Right atrium auricular region (tissue), 2 donors: ENCODE measurements at places on chromosomes 11 and 22. TPM values are rescaled to one million over a fixed set of nuclear protein-coding genes. Genes with fewer than 3 reads are reported as not detected.

GRCh38 chr11:105589346-105589745 lies 20.5 kb upstream of the GRIA4 start:
- DNase-seq: no peak
- H3K4me1 ChIP-seq: no peaks in the 10 kb centered on the region
- no peaks in the 10 kb centered on the region for H3K27me3 ChIP-seq
- no peak overlapping the region for H3K27ac ChIP-seq
- H3K36me3 ChIP-seq: no peaks in the 10 kb centered on the region

DNA sequence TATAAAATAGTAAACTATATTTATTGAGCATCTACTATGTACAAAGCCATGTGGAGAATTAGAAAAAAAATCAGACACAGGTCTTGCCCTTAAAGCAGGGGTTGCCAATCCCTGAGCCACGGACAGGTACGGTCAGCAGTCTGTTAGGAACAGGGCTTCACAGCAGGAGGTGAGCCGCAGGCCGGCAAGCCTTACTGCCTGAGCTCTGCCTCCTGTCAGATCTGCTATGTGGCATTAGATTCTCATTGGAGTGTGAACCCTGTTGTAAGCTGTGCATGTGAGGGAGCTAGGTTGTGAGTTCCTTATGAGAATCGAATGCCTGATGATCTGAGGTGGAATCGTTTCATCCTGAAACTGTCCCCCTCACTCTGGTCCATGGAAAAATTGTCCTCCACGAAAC lies 2.1 kb upstream of the RAG2 start:
- no peaks in the 10 kb centered on the region for H3K27me3 ChIP-seq
- peaks cover 7% of the 10 kb centered on the region for H3K4me1 ChIP-seq
- no peak overlapping the region for H3K4me3 ChIP-seq
- no peaks in the 10 kb centered on the region for H3K36me3 ChIP-seq

DNA sequence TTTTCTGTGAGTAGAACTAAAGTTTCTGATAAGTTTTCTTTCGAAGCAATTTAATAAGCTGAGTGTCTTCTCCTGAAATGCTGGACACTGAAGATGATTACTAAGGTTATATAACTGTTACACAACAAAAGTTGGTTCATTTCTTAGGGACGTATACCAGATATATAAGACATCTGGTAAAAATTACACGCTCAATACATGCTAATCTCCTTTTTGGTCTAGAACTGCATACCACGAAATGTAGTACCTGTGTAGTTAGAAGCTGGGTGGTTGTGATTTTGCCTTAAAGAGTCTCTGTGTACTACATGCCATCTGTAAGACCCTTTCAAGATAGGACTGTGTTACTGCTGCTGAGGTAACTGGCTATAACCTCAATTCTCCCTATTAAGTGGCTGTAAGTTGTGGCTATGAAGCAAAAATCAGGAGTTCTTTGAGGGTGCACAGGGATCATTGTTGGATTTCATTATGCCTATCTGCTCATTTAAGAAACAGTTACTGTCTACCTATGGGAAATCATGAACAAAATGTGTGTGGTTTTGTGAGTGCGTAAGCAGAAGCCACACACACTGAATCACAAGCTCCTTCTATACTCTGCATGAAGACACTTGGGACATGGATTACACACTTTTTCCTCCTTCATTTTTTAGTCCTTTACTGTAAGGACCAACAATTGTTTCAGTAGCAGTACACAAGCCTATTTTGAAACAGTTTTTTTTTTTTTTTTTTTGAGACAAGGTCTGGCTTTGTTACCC lies 195.9 kb downstream of the SWAP70 start:
- H3K4me3 ChIP-seq: no peak overlapping the region
- no peak overlapping the region for H3K27ac ChIP-seq
- no peaks in the 10 kb centered on the region for H3K4me1 ChIP-seq

- no peak for DNase-seq
- no peaks in the 10 kb centered on the region for H3K4me1 ChIP-seq
- no peak overlapping the region for H3K27ac ChIP-seq
- no peaks in the 10 kb centered on the region for H3K27me3 ChIP-seq
Measured at GRCh38 chr11:74132833-74133232, 38.0 kb downstream of the C2CD3 start.

GRCh38 chr11:106568632-106569031 lies 449.6 kb downstream of the GUCY1A2 start:
- no peaks in the 10 kb centered on the region for H3K4me1 ChIP-seq
- H3K27ac ChIP-seq: no peak overlapping the region
- no peak for DNase-seq
- no peaks in the 10 kb centered on the region for H3K27me3 ChIP-seq

GRCh38 chr11:6900327-6900999 lies 8.2 kb upstream of the OR2D2 start:
- H3K4me1 ChIP-seq: no peaks in the 10 kb centered on the region
- no peaks in the 10 kb centered on the region for H3K27me3 ChIP-seq
- H3K36me3 ChIP-seq: no peaks in the 10 kb centered on the region
- H3K27ac ChIP-seq: no peak overlapping the region
- H3K4me3 ChIP-seq: no peak overlapping the region

GRCh38 chr11:76604626-76605241 lies 65.8 kb downstream of the LRRC32 start:
- no peak for DNase-seq
- H3K36me3 ChIP-seq: no peaks in the 10 kb centered on the region
- no peaks in the 10 kb centered on the region for H3K27me3 ChIP-seq
- peak overlapping the region; percentile 67 for H3K27ac ChIP-seq

- DNase-seq: peak; percentile 40
- H3K27ac ChIP-seq: no peak overlapping the region
- H3K36me3 ChIP-seq: no peaks in the 10 kb centered on the region
- no peaks in the 10 kb centered on the region for H3K27me3 ChIP-seq
Measured at GRCh38 chr11:94635072-94635471, 67.9 kb downstream of the PIWIL4 start.

- H3K4me1 ChIP-seq: no peaks in the 10 kb centered on the region
- H3K27me3 ChIP-seq: no peaks in the 10 kb centered on the region
- DNase-seq: peak; percentile 58
- no peaks in the 10 kb centered on the region for H3K36me3 ChIP-seq
Measured at GRCh38 chr11:10401256-10401655, 53.8 kb upstream of the AMPD3 start.

DNA sequence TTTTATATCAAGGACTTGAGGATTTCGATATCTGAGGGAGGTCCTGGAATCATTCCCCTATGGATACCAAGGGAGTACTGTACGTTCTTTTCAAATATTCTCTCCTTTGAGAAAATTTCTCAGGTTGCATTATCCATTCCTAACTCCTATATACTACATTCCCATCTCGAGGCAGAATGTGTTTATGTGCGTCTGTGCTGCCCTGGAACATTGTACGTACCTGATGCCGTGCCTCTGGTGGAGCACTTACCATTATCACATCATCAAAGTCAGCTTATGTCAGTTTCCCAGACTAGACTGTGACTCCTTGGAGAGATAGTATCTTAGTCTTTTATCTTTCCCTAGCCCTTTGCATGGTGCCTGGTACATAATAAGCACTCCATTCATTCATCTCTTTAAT lies 21.7 kb downstream of the UBASH3B start:
- no peak for DNase-seq
- no peak overlapping the region for H3K27ac ChIP-seq
- no peaks in the 10 kb centered on the region for H3K27me3 ChIP-seq
- H3K36me3 ChIP-seq: no peaks in the 10 kb centered on the region
- no peaks in the 10 kb centered on the region for H3K4me1 ChIP-seq

DNA sequence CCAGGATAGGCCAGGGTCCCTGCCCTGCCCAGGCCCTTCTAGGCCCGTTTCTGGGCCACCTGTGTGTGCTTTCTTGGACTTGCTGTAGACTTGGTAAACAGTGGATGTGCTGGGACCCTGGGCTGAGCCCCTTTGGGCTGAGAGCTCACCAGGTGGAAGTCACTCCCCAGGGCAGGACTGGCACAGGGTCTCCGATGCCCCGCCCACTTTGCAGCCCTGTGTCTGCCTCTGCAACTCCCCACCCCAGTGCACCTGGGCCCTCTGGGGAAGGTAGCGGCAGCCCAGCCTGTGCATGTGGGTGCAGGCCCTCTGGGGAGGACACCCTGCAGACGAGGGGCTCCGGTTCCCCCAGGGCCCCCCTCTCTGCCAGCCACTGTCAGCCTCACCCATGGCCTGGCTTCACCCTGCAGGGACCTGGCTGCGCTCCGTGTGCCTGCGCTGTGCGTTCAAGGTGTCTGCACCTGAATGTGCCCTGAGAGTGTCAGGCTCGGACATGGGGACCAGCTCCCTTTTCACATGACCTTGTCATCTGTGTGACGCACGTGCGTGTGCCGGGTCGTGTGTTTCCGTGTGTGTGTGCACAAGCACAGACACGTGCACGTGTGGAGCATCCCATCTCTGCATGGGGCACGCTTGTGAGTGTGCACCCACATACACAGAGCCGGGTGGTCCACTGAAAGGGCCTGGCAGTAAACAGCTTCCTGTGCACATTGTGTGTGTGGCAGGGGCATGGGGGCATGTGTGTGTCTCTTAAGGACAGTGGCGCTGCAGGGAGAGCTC lies 118.5 kb downstream of the KCNQ1OT1 start:
- no peak overlapping the region for H3K4me3 ChIP-seq
- no peak overlapping the region for H3K27ac ChIP-seq
- peaks cover 14% of the 10 kb centered on the region for H3K4me1 ChIP-seq
- DNase-seq: no peak
- no peaks in the 10 kb centered on the region for H3K27me3 ChIP-seq

DNA sequence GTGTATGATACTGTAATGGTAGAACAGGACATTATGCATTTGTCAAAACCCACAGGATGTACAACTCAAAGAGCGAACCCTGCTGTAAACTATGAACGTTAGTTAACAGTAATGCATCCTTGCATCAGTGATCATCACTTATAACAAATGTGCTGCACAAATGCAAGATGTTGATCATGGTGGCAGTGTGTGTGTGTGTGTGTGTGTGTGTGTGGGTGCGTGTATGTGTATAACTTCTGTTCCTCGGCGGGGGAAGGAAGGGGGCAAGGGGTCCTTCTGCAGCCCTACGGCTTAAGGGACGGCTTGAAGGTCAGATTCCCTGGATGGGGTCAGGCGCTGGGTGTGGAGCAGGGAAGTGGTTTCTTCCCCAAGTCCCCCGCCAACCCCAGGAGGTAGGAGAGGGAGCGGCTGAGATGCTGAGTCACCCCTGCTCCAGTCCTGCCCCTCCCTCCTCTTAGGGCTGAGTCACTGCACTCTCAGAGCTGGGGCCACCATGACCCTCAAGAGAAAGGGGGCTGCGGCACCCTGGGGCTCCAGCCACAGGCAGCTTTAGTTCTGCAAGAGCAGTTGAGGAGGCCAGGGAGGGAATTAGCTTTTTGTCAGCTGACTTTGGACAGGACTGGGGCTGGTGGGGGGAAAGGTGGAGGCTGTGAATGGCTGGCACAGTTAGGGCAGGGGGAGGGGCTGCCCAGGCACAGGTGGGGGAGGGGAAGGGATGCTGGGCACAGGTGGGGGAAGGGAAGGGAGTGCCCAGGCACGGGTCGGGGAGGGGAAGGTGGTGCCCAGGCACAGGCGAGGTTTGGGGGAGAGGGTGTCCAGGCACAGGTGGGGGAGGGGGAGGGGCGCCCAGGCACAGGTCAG lies 8.8 kb upstream of the CTSD start:
- H3K4me1 ChIP-seq: peaks cover 17% of the 10 kb centered on the region
- H3K27me3 ChIP-seq: no peaks in the 10 kb centered on the region
- H3K27ac ChIP-seq: no peak overlapping the region
- H3K36me3 ChIP-seq: no peaks in the 10 kb centered on the region
- H3K4me3 ChIP-seq: no peak overlapping the region

GRCh38 chr11:70158201-70158600 lies 44.9 kb upstream of the FADD start:
- H3K36me3 ChIP-seq: no peaks in the 10 kb centered on the region
- no peaks in the 10 kb centered on the region for H3K4me1 ChIP-seq
- H3K27me3 ChIP-seq: no peaks in the 10 kb centered on the region
- no peak overlapping the region for H3K27ac ChIP-seq

GRCh38 chr11:120305286-120305685 lies 19.8 kb upstream of the TLCD5 start:
- H3K4me3 ChIP-seq: no peak overlapping the region
- no peaks in the 10 kb centered on the region for H3K36me3 ChIP-seq
- no peak overlapping the region for H3K27ac ChIP-seq
- no peak for DNase-seq
- H3K27me3 ChIP-seq: no peaks in the 10 kb centered on the region

- no peaks in the 10 kb centered on the region for H3K27me3 ChIP-seq
- H3K4me3 ChIP-seq: no peak overlapping the region
- H3K36me3 ChIP-seq: no peaks in the 10 kb centered on the region
- no peaks in the 10 kb centered on the region for H3K4me1 ChIP-seq
- H3K27ac ChIP-seq: no peak overlapping the region
Measured at GRCh38 chr11:134911514-134912180, 499.6 kb upstream of the B3GAT1 start.

DNA sequence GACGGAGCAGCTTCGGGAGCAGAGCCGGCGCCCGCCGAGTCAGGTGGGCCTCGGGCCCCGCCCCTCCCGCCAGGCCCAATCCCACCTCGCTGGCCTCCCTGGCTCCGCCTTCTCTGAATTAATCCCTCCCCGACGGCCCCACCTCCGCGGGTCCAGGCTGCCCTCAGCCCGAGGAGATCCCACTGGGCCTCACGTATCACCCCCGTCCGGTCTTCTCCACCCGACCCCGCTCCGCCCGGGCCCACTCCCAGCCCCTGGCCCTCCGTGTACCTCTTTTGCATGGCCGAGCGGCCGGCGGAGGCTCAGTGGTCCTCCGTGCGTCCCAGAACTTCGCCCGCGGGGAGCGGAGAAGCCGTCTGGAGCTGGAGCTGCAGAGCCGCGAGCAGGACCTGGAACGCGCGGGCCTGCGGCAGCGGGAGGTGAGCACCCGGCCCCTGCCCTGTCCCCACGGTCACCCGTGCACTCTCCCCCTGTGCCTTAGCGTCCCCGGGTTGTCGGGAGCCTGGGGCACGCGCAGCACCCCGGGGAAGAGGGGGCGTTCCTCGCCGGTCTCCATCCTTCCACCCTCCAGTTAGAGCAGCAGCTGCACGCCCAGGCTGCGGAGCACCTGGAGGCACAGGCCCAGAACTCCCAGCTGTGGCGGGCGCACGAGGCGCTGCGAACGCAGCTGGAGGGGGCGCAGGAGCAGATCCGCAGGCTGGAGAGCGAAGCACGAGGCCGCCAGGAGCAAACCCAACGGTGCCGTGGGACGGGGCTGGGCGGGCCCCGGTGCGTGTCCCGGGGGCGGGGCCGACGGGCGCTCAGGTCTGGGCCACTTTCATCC lies 2.2 kb upstream of the CD151 start:
- H3K27ac ChIP-seq: no peak overlapping the region
- H3K4me1 ChIP-seq: peaks cover 92% of the 10 kb centered on the region
- H3K27me3 ChIP-seq: no peaks in the 10 kb centered on the region
- DNase-seq: no peak
- H3K36me3 ChIP-seq: no peaks in the 10 kb centered on the region
- H3K4me3 ChIP-seq: peak overlapping the region; percentile 22

The C11orf86 gene
- total RNA-seq: not detected

The CCND1 gene
- 101 TPM for total RNA-seq

The EFEMP2 gene
- total RNA-seq: 156 TPM

The TSKU gene
- total RNA-seq: 46.6 TPM

The OR2D2 gene
- not detected for total RNA-seq

The AQP11 gene
- total RNA-seq: 1.7 TPM

The SULT4A1 gene
- 0.12 TPM for total RNA-seq

The SIPA1 gene
- total RNA-seq: 29.6 TPM
